ENCODE measurements at places on chromosomes 3 and 15.
A peak's percentile ranks its signal among the peaks of the same experiment; 100 is the strongest.

DNA sequence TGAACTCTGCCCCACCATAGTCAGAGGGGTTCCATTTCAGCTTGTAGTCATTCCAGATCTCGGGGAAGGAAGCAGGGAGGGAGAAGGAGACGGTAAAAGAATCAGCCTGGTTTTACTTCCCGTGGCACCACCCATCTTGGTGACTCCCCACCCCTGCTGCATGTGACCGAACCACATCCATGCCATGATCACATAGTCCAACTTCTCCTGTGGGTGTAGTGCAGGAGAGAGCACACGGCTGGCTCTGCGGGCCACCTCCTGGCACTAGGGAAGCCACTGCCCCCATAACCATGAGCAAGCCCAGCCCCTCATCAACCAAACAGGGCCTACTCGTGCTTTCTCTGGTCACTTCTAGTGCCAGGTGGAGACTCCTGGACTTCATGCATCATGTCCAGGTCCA is 3.7 kb downstream of the CHRNA3 start:
- DNase-seq, result no peak

GRCh38 chr3:150319900-150320299 is 88.2 kb upstream of the TSC22D2 start:
- DNase-seq, result peak; percentile 95

- DNase-seq, result no peak
Observed at GRCh38 chr3:38312356-38312755, 30.3 kb downstream of the SLC22A14 start.

GRCh38 chr3:68706096-68706495 is 226.3 kb downstream of the TAFA4 start:
- DNase-seq, result no peak

DNA sequence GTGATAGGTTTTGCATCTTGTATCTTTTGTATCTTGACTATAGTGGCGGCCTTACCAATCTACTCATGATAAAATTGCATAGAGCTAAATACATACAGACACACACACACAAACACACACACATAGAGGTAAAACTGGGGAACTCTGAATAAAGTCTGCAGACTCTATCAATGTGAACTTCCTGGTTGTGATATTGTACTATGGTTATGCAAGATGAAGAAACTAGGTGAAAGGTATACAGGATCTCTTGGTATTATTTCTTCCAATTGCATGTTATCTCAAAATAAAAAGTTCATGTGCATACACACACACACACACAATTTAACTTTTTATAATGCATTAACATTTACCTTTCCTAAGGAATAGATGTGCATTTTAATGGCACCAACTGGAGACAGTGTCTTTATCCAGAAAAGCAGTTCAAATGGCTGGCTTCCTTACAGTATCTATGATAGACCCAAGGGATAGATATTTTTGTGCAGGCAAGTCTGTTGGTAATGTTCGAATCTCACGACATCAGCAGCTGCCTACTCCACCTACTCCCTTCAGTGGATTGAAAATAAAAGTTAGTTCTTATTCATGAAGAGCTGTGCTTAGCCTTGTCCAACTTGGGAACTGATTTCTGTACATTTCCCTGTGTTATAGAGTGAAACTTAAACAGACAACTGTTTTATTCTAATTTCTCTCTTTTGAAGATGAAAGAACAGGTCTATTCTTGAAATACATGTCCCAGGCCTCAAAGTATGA is 46.9 kb upstream of the SPRED1 start:
- no peak for DNase-seq

- no peak for DNase-seq
Observed at GRCh38 chr15:101198031-101198575, 53.7 kb downstream of the CHSY1 start.

GRCh38 chr3:126025862-126026261 is 56.9 kb downstream of the ROPN1B start:
- no peak for DNase-seq

DNA sequence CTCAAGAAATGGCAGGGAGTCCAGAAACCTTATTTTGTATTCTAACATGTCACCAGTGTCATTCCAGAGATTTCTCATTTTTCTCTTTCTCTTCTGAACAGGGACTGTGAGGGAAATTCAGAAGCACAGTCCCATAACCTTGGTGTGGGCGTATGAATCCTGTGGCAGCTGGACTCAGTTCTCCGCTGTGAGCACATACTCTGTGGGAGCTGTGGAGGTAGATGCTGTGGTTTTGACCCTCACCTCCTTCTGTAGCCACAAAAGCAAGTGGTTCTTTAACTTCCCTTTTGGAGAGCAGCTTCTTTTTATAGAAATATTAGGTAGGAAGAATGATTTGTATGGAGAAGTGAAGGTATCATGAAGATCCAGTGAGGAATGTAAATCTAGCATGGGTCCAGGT is 13.4 kb downstream of the TMEM207 start:
- no peak for DNase-seq

DNA sequence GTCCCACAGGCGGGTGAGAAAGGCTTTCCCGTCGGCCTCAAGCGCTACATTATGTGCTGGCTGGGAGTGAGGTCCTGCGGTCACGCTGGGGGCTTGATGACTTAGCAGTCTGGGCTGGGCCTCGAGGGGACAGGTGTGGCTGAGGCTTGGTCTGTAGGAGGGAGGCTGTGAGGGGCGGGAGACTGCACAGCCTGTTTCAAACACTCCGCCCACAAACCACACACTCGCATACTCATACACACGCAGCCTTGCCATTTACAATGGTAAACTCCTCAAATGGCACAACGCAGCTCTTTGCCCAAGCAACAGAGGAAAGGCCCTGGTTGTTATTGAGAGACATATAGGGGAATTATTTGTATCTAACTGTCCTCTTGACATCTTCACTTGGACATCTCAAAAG is 32.4 kb upstream of the RASGRF1 start:
- no peak for DNase-seq

DNA sequence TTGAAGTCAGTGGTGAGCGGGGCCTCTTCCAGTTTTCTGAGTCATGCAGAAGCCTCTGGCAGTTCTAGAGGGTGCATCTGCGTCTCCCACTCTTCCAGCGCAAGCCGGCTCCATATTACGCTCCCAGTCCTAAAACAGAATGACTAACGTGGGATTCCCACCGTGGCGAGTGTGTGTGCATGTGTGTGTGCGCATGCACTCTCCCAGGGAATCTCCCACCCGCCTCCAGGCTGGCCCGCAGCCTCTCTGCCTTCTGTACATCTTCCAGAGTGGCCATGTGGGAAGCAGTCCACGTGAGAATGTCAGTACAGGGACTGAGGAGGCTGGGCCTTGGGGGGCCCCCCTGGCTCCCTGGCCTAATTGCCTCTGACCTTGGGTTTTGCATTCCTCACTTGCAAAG is 87.7 kb downstream of the LSM3 start:
- peak; percentile 91 for DNase-seq

DNA sequence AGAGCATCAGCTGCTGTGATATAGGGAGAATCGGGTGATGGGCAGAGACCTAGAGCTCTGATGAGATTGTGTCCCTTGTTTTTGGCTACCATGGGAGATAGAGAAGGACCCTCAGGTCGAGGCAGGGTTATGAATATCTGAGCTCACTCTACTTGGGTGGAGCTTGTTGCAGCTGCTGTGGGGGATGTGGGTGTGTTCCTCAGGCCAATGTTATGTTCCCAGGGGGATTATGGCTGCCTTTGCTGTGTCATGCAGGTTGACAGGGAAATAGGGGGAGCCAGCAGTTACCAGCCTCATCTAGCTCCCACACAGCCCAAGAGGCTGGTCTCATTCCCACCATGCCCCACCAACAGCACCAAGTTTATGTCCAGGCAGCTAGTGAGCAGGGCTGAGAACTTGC is 131.5 kb downstream of the TRIM42 start:
- no peak for DNase-seq

- DNase-seq, result no peak
Observed at GRCh38 chr3:9730657-9731205, 804 bp upstream of the BRPF1 start.

GRCh38 chr3:134148534-134148933 is 102.1 kb downstream of the RYK start:
- peak; percentile 8 for DNase-seq

GRCh38 chr3:181134873-181135272 is 145.3 kb upstream of the DNAJC19 start:
- no peak for DNase-seq

- peak; percentile 50 for DNase-seq
Observed at GRCh38 chr15:99181545-99181971, 67.8 kb downstream of the TTC23 start.

DNA sequence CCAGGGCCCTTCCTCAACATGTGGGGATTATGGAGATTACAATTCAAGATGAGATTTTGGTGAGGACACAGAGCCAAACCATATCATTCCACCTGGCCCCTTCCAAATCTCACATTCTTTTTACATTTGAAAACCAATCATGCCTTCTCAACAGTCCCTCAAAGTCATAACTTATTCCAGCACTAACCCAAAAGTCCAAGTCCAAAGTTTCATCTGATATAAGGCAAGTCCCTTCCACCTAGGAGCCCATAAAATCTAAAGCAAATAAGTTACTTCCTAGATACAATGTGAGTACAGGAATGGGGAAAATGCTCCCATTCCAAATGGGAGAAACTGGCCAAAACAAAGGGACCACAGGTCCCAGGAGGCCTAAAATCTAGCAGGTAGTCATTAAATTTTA is 309.5 kb upstream of the SLITRK3 start:
- no peak for DNase-seq
